ENCODE measurements at places on chromosomes 5 and 9.

GRCh38 chr5:150651924-150652671 is 9.0 kb upstream of the MYOZ3 start:
- DNase-seq, result no peak

GRCh38 chr5:83428126-83428525 is 43.4 kb upstream of the VCAN start:
- DNase-seq, result no peak

- DNase-seq, result no peak
These were observed 16.4 kb downstream of the RAB14 start for GRCh38 chr9:121185178-121185745.

DNA sequence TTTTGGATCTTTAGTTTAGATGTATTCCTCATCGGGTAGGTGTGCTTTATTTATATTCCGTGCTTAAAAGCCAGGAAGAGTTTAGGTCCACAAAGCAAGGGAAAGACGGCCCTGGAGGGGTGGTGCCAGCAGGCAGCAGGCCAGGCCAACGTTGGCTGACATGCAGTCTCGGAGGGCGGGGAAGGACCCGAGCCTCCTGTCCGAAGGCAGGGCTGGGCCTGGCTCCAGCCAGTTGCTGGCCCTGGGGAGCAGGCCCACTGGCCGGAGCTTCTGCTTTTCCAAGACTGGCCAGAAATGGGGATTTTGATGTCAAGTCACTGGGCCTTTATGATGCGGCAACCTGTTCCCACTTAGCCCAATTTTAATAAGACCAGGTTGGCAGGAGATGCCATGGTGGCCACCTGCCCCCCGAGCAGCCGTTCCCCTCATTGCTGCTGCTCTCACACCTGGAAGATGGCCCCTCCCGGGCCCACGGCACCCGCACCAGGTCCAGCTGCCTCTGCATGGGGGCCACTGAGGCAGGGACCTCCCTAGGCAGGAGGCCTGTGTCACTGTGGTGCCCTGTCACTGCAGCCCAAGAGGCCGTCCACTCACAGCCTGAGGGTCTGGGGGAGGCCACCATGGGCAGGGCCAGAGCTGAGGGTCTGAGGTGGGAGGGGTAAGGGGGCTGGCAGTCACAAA is 23.2 kb downstream of the LPCAT1 start:
- no peak for DNase-seq

DNA sequence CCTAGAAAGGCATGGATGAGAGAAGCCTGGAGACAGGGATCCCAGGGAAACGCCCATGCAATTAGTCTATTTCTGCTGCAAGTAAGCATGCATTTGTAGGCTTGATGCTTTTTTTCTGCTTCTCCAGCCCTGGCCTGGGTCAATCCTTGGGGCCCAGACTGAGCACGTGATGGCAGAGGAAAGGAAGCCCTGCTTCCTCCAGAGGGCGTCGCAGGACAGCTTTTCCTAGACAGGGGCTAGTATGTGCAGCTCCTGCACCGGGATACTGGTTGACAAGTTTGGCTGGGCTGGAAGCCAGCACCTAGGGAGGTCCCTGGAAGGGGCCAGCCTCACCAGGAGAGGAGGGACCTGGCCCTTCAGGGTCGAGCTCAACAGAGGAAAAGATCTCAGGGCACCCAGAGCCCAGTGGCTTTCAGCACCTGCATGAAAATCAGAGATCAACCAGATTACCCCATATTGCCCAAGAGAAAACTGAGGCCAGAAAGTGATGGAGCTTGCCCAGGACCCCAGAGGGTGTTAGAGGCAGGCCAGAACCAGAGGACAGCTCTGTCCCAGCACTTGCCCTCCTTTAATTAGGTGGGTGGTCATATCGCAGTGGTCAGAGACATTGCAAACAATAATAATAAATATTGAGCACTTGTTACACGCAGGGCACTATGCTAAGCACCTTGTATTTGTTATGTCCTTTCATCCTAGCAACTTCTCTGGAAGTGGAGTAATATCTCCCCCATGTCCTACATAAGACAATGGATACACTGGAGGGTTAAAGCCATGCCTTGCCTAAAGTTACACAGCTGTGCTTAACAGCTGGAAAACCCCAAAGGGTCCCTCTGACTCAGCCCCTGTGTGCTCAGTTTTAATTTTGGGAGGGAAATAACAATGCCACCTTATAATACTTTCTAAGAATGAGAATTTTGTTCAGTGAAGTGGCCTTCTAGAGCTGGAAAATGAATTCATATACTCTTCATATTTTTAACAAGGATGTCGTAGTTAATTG is 67.1 kb downstream of the KLF4 start:
- peak; percentile 62 for DNase-seq

GRCh38 chr5:68534131-68534940 is 318.8 kb downstream of the PIK3R1 start:
- DNase-seq, result no peak

GRCh38 chr5:160852049-160852448 is at the start of gene ATP10B:
TSS of gene ATP10B (minus strand) at chr5:160852211. CDS start at chr5:160688074, 164,137 bp downstream.
- no peak for DNase-seq

- no peak for DNase-seq
These were observed 146.4 kb downstream of the ENTREP1 start for GRCh38 chr9:69471433-69471832.

GRCh38 chr5:68230285-68230684 is 14.7 kb downstream of the PIK3R1 start:
- no peak for DNase-seq

- no peak for DNase-seq
These were observed 82.3 kb downstream of the ATG10 start for GRCh38 chr5:82054004-82054710.

DNA sequence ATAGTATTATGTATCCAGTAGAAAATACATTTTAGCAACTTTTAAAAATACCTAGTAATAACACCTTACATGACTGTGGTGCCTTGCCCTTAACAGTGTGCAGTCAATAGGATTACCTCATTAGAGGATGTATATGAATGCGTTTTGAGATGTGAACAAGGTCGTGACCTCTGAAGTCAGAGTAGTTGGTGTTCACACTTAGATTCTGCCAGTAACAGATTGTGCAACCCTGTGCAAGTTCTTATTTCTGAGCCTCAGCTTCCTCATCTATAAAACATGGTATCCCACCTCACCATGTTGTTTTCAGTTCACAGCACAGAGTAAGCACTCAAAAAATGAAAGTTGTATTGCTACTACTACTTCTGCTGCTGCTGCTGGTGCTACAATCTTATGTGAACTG is 347.3 kb downstream of the KDM4C start:
- DNase-seq, result no peak

DNA sequence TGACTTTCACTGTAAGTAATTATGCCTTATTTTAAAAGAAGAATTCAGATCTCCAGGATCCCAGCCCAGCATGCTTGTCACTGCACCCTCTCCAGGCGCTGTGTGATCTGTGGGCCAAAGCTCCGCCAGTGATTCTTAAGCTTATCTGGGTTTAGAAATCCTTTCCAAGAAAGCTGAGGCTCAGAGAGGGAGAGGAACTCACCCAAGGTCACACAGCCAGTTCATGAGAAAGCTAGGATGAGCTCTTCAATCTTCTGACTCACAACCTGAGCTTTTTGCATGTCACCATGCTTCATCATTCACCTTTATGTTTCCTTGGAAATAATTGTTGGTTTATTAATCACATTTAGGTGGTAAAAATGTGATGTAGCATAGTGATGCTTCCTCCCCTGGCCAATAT is 136.6 kb upstream of the HAND1 start:
- DNase-seq, result no peak

- DNase-seq, result no peak
These were observed 136.2 kb downstream of the CFAP90 start for GRCh38 chr5:7714697-7715096.

- DNase-seq, result no peak
These were observed 34.1 kb downstream of the LAMC3 start for GRCh38 chr9:131043087-131043486.

- DNase-seq, result no peak
These were observed 40.6 kb upstream of the DMRTA1 start for GRCh38 chr9:22405869-22406659.

DNA sequence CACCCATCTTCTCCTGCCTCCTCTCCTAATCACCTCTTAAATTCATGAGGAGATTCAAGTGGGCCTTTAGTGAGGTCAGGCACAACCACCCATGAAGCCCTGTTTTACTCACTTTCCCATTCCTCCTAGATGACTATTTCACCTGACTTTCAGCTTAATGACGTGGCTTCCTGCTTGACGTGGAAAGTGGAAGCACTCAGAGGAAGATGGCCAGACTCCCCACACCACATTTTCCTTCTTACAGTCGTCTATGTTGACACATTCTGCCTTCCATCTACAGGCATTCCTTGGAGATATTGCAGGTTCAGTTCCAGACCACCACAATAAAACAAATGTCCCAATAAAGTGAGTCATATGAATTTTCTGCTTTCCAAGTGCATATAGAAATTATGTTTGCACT is 146.4 kb upstream of the TAS2R1 start:
- peak; percentile 46 for DNase-seq

GRCh38 chr5:172923539-172923938 is 35.7 kb upstream of the RPL26L1 start:
- DNase-seq, result no peak

GRCh38 chr5:1423901-1424603 is 21.2 kb downstream of the SLC6A3 start:
- no peak for DNase-seq

DNA sequence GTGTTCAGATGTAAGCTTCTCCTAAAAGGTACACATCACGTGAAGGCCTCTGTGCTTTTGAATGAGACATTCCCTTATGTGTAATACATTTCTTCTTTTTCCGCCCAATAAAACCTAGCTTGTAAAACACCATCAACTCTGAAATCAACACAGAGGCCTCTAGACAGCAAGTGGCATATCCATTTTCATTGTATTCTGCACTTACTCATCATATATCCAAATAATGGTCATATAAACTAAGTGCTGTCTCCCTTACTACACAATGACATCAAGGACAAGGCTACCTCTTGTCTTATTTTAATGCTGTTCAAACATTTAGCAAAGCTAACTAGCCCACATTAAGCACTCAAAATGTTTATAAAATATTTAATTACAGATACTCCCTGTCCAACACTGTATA is 108.5 kb downstream of the ELAVL2 start:
- no peak for DNase-seq

DNA sequence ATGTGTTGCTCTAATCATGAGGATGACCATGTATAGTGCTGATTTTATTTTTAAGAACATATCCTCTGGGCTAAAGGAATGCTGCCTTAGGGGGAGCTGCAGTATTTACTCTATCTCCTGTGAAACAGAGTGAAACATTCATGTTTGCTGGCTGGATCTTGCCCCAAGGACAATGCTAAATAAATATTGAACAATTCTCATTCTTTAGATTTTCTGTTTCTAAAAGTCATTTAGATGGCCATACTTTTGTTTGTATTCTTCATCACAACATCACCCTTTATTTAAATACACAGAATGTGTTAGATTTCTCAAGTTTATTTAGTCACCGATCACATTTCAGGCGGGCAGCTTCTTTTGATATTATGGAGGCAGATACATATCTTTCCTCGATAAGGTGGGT is 103.3 kb downstream of the ARHGEF28 start:
- DNase-seq, result no peak

- no peak for DNase-seq
These were observed 149.2 kb upstream of the CDKN2B start for GRCh38 chr9:22158271-22158670.

DNA sequence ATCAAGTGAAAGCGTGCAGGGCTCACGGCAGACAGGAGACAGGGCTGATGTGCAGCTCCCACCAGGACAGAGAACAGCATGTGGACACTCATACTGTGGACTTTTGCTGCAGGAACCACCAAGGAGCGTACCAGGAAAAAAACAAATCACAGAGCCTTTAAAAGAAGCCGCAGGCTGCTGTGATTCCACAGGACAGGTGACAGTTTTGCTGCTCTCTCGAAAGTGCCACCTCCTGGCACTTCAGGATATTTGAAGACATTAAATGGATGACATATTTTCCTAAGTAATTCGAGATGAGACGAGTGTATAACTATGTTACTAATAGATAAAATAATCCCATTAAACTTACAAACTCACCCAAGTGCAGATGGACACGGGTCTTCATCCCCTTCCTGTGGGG is 29.3 kb downstream of the ZDHHC11 start:
- DNase-seq, result no peak

DNA sequence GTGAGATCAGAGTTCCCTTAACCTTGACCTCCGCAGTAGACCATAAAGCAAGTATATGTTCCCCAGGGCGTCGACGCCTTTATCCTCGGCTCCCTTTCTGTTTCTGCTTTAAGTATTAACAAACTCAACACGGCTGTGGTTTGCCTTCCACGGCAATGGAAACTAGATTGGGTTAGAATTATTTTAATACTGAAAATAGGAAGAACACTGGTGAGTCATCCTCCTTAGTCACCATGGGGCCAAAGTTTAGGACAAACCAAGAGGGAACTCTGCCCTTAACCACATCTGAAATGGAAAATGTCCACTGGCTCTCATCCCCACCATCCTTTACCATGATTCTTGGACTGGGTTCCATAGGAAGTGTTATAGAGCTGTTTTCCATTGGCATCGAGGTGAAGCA is 386.1 kb downstream of the ACTL7B start:
- DNase-seq, result no peak

DNA sequence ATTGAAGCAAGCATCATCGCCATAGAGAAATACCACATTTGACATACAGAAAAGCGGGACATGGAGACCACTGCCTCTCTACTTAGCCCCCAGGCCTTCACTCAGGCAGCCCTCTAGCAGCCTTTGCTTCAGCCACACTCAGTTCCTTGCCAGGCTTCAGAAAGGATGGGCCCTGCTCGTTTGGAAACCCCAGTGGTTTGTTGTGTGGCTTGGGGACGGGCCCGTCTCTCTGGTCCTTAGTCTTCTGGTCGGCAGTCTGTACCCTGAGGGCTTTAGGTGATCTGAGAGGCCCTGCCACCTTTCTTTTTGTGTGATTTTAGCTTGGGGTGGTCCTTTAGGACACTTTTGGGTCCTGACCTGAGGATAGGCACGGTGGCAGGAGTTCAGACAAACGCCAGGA is 21.1 kb upstream of the ARSI start:
- DNase-seq, result no peak

DNA sequence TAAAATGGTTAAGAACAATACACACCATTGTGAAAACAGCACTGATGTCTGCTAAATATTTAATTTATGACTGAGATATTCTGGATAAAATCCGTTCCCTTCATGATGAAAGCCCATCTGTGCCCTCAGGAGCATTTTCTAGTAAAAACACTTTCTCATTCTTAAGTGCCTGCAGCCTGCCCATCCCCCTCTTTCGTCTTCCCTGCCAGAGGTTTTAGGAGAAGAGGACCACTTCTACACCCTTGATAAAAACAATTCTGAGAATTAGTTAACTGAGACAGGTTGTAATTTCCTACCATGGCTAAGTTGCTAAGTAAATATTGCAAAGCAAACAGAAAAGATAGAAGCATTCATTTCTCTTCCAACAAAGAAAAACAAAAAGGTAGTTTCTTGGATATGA is 272.6 kb downstream of the ATPSCKMT start:
- DNase-seq, result no peak

- no peak for DNase-seq
These were observed 160.8 kb upstream of the MAP1B start for GRCh38 chr5:71946343-71947030.

Measured in NCI-H226 (cell line).